ENCODE measurements at places on chromosomes 11 and 22. TPM values are rescaled to one million over a fixed set of nuclear protein-coding genes. Genes with fewer than 3 reads are reported as not detected.
A peak's percentile ranks its signal among the peaks of the same experiment; 100 is the strongest.

DNA sequence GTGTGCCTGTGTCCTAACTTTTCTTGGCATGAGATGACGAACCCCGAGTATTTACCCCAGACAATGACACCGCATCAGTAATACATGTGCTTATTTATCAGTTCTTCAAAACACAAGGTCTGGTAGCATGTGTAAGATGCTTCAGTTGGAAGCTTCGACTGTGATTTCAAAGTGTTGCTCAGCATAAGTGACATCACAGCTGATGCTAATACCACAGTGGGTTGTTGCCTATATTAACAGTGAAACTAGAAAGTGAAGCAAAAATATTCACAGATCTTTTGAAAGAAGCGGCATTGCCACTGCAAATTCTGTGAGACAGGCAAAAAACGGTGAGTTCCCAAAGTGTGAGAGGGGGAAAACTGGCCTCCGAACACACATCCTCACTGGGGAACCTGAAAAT, 18.4 kb upstream of the TTC12 start:
- no peak for DNase-seq
- no peaks in the 10 kb centered on the region for H3K36me3 ChIP-seq
- H3K4me3 ChIP-seq = no peak overlapping the region
- no peak overlapping the region for H3K27ac ChIP-seq

DNA sequence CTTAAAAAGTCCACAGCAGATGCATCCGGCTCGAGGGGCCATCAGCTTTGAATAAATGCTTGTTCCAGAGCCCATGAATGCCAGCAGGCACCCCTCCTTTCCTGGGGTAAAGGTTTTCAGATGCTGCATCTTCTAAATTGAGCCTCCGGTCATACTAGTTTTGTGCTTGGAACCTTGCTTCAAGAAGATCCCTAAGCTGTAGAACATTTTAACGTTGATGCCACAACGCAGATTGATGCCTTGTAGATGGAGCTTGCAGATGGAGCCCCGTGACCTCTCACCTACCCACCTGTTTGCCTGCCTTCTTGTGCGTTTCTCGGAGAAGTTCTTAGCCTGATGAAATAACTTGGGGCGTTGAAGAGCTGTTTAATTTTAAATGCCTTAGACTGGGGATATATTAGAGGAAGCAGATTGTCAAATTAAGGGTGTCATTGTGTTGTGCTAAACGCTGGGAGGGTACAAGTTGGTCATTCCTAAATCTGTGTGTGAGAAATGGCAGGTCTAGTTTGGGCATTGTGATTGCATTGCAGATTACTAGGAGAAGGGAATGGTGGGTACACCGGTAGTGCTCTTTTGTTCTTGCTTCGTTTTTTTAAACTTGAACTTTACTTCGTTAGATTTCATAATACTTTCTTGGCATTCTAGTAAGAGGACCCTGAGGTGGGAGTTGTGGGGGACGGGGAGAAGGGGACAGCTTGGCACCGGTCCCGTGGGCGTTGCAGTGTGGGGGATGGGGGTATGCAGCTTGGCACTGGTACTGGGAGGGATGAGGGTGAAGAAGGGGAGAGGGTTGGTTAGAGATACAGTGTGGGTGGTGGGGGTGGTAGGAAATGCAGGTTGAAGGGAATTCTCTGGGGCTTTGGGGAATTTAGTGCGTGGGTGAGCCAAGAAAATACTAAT, 1.9 kb downstream of the NEAT1 start:
- peak; percentile 81 for DNase-seq
- no peaks in the 10 kb centered on the region for H3K36me3 ChIP-seq
- H3K27me3 ChIP-seq = no peaks in the 10 kb centered on the region

GRCh38 chr22:45336971-45337431, 27.3 kb downstream of the FAM118A start:
- peaks cover 38% of the 10 kb centered on the region for H3K36me3 ChIP-seq
- H3K4me1 ChIP-seq = peaks cover 27% of the 10 kb centered on the region
- H3K4me3 ChIP-seq = no peak overlapping the region
- DNase-seq = peak; percentile 67
- H3K27me3 ChIP-seq = no peaks in the 10 kb centered on the region
- no peak overlapping the region for H3K27ac ChIP-seq

DNA sequence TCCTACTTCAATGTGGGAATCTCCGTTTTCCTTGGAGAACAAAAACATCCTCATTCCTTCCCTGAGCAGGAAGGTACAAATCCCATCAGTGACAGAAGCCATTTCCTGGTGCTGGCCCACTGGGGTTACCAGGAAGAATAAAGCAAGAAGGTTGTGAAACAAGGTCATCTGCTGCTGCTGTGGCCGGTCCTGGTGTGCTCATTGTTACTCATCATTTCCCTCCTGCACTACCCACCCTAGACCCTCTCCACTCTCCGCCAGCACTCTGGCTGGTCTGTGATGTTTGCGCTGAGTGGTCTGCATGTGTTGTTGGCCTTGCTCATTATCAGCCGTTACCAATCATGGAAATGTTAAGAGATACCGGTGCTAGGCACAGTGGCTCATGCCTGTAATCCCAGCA, 37.0 kb downstream of the OSBP2 start:
- no peaks in the 10 kb centered on the region for H3K27me3 ChIP-seq
- peaks cover 5% of the 10 kb centered on the region for H3K4me1 ChIP-seq
- H3K4me3 ChIP-seq = no peak overlapping the region

Gene C11orf91
- not detected for polyA plus RNA-seq
